ENCODE measurements at places on chromosomes 2 and 18. TPM values are rescaled to one million over a fixed set of nuclear protein-coding genes. Genes with fewer than 3 reads are reported as not detected.

Gene GALNT14
- polyA plus RNA-seq = not detected

Gene ACADL
- polyA plus RNA-seq = not detected

Gene ADD2
- 0.12 TPM for polyA plus RNA-seq

Gene USP14
- polyA plus RNA-seq = 39.7 TPM

- no peak for DNase-seq
These were observed 42.8 kb upstream of the SMAD7 start for GRCh38 chr18:48993586-48993985.

DNA sequence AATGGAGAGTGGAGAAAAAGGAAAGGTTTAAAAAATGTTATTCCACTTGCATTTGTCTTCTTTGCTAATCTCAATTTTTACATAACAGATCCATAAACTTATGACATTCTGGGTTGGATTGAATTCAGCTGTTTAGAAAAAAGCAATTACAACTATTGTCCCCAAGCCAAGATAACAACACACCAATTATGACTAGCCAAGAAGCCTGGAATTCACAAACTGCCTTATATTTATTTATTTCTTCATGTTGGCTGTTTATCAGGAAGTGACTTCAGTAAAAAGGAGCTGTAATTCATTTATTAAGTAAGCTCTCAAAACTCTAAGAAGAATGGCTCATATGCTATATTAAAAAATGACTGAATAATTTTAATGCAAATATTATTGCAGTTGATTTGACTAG, 137.4 kb downstream of the CALCRL start:
- DNase-seq = no peak
